ENCODE measurements at places on chromosomes 2 and 18. TPM values are rescaled to one million over a fixed set of nuclear protein-coding genes. Genes with fewer than 3 reads are reported as not detected.

ZSWIM2 gene
- not detected for total RNA-seq

KCNG2 gene
- not detected for total RNA-seq

CRYGD gene
- not detected for total RNA-seq

BBS5 gene
- total RNA-seq = 5.9 TPM

CYP27A1 gene
- total RNA-seq = 0.10 TPM

HOXD13 gene
- 0.15 TPM for total RNA-seq

KIF1A gene
- 0.62 TPM for total RNA-seq

ERICH2 gene
- total RNA-seq = not detected

ITGB6 gene
- total RNA-seq = 1.0 TPM

UGT1A10 gene
- total RNA-seq = not detected

HOXD3 gene
- 0.14 TPM for total RNA-seq

Data from A549 treated with RU486 at 1 μM for 4 hours (cell line).